ENCODE measurements at places on chromosomes 1 and 21.
A peak's percentile ranks its signal among the peaks of the same experiment; 100 is the strongest.

DNA sequence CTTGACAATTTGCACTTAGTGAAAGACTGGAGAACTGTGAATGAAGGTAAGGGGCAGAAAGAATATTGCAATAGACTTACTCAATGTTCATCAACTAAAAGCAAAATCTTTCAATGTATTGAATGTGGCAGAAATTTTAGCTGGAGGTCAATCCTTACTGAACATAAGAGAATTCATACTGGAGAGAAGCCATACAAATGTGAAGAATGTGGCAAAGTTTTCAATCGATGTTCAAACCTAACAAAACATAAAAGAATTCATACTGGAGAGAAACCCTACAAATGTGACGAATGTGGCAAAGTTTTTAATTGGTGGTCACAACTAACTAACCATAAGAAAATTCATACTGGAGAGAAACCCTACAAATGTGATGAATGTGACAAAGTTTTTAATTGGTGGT, 80.7 kb downstream of the JMJD4 start:
- no peak for DNase-seq

DNA sequence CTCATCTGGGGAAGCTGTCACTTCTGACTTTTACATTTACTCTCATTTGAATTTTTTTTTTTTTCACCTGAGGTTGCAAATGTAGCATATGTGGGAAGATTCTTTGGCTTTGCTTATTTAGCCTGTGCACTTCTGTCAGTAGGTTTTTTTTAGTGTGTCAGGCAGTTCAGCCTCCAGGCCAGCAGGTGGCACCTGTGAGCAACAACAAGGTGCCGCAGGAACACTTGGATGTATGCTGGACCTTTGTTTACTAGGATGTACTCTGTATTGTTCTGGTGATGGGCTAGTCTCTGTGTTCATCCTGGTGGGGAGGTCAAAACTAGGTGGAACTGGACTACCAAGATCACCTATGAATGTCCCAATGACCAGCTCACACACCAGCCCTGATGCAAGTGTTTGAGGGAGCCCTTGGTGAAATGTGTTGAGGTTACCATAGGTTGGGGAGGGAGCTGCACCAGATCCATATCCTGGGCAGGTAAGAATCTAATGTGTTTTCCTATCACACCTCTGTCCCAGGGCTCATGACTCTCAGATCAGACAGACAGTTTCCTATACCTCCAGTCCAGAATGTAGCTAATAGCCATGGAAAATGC, 618.2 kb downstream of the BRINP3 start:
- DNase-seq, result peak; percentile 73

- no peak for DNase-seq
These were observed 5.3 kb downstream of the RPS8 start for GRCh38 chr1:44780583-44781121.

GRCh38 chr1:109454497-109455133, 11.7 kb upstream of the SYPL2 start:
- DNase-seq, result no peak

GRCh38 chr1:210617293-210617692, 288.6 kb downstream of the HHAT start:
- no peak for DNase-seq

DNA sequence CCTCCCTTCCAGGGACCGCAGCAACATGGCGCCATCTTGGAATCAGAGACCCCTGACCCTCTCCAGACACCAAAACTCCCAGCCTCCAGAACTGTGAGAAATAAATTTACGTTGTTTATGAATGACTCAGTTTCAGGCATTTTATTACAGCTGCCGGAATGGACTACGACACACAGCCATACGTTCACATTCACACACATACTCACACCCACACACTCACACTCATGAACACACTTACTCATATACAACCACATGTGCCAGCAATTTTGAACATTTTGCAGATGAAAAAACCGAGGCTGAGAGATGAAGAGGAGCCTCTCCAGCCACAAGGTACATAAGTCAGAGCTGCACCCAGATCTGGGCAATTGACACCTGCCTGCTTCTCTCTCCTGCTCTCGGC, 151.0 kb upstream of the RAB4A start:
- no peak for DNase-seq

DNA sequence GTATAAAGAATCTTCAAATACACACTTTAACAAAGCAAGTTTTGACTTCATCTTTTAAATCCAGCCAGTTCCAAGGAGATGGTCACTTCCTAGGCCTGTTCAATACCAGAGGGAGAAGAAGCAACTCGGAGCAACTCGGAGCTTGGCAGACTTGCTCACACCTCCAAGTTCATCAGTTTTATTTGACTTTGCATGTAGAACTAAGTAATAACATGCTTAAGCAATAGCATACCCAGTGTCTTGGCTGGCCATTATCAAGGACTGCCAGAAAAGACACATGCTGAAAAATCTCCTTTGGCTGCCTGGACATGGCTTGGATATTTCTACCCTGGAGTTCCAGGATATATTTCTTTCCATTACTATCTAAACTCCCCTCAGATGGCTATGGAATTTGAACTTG, 52.6 kb downstream of the GNG12 start:
- no peak for DNase-seq

- DNase-seq, result no peak
These were observed 54.0 kb upstream of the CNN3 start for GRCh38 chr1:94980582-94981574.

DNA sequence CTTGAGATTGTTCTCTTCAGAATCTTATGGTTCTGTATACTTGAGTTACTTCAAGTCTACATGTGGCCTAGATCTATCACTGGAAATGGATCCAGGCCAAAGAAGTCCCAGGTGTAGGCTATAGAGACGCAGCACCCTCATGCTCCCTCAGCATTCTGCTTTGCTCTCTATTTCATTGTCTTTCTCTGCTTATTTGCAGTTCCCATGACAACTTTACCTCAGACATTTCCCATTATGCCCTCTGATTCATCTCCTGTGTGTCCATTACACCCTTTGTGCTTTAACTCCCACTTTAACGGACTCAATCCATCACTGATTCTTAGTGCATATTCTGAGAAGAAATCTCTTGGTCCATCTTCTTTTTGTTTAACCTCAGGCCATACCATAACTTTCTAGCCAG, 236.9 kb upstream of the NRIP1 start:
- DNase-seq, result no peak

GRCh38 chr1:115495111-115495510, 146.7 kb upstream of the VANGL1 start:
- DNase-seq, result no peak

DNA sequence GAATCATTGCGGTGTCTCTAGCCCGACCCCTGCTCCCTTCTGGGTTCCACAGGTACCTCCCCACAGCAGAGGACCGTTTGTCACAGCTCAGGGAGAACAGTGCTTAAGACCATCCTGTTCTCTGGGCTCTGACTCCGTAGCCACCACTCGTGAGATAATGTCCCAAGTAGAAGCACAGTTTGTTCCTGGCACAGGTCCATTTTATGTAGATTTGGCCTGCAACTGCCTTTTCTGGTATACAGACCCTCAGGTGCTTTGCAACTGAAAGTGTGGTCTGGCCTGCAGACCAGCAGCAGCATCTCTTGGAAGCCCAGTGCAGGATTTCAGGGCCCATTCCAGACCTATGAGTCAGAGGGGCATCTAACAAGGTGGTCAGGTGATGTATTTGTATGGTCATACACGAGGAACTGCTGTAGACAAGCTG, 28.4 kb upstream of the TMEM125 start:
- DNase-seq, result peak; percentile 69
